ENCODE measurements at places on chromosomes 2 and 18. TPM values are rescaled to one million over a fixed set of nuclear protein-coding genes. Genes with fewer than 3 reads are reported as not detected.

Gene CLASP1
- total RNA-seq = 50.4 TPM

Gene VIT
- 16.2 TPM for total RNA-seq

Gene C18orf32
- total RNA-seq = 58.8 TPM

Gene WDFY1
- total RNA-seq = 43.3 TPM

Gene FNDC4
- 22.1 TPM for total RNA-seq

Gene STEAP3
- 5.7 TPM for total RNA-seq

Gene CYP27C1
- total RNA-seq = 0.88 TPM

Gene AQP12B
- 0.19 TPM for total RNA-seq

Gene SPRED2
- 21.9 TPM for total RNA-seq

Gene KCNK3
- total RNA-seq = 13.1 TPM

Gene CNTNAP5
- total RNA-seq = not detected

Gene TXNDC2
- 0.19 TPM for total RNA-seq

Gene IL1RL2
- total RNA-seq = 0.24 TPM

Gene CD207
- total RNA-seq = not detected

Gene HNMT
- 68.3 TPM for total RNA-seq

Gene SP5
- total RNA-seq = 0.28 TPM

Gene DGKD
- 38.1 TPM for total RNA-seq
